Frontal cortex (tissue), 4 donors: ENCODE measurements at places on chromosomes 3 and 15.

DNA sequence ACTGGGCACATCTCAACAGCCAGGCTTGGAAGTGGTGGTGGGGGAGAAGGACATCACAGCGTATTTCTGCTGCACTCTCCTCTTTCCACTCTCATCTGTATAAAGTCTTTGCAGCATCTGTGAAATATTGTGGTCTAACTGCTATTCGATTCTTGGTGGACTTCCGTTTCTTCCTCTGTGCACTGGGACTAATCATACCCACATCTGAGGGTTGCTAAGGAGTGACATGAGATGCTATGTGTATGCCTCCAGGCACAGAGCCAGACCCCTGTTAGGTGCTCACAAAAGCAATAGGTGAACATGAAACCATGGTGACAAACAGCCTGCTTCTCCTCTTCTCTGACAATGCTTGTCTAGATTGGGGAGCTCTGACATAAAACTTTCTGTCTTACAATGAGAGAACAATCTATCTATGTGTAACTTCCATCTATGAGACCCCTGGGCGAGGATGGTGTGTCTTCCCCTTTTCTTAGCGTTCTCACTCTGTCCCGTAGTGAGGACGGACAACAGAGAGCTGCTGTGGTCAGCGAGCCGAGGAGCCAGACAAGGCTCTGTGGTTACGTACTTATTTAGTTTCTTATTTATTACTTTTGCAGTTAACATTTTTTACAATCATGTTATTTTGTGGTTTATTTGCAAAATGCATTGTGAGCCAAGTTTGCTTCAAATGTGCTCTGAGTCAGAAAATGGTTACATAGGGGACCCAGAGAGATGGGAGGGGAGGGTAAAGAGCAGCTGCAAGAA, 196.7 kb upstream of the TPRG1 start:
- DNase-seq = no peak

DNA sequence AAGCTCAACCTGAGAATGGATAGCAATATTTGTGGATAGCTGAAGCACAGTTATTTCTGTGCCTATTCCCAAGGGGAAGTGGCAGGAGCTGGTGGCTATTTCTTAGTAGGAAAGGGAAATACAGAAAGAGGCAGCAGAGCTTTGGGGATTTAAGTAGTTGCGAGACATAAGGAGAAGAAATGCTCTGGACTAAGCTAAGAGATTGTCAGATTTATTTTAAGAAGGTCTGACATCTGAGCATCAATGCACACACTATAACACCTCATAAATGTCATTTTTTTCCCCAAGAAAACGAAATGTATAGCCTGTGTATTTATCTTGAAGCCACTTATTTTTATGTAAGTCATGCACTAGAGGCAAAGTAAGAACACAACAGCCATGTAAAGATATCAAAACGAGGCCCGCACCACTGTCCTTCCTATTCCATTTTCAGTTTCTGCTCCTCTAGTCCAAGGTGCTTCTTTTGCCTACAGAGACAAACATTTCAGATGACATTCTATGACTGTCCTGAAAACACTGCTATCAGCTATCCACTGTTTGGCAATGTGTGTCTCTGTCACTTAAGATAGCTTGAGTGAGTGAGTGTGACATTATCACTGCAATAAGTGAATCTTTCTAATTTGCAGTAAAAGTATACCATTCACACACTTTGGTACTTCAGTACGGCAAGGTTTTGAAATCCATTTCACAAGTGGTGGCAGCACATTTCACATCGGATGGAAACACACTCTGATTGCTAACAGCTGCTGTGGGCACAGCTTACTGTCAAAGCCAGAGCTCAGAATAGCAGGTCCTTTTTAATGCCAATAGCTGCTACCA, 62.7 kb upstream of the ICE2 start:
- no peak for DNase-seq

GRCh38 chr3:176789281-176789705, 408.0 kb downstream of the TBL1XR1 start:
- no peak for DNase-seq

GRCh38 chr3:122743581-122744120, 50.0 kb downstream of the HSPBAP1 start:
- no peak for DNase-seq

DNA sequence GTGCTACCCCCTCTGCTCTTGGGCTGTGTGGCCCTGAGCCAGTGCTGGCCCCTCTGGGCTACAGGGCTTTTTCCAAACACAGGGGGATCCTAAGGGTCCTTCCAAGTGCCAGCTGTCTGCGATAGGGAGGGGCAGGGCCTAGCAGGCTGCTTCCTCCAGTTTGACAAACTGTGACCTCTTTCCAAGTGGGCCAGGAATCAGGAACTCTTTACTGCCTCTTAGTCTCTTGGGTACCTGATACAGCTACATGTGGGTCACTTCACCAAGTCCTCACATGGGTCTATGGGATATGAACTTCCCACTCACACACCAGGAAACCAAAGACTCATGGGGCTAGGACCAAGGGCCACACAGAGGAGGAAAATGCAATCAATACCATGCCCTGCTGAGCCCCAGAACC, 25.4 kb downstream of the SEC61A1 start:
- no peak for DNase-seq

DNA sequence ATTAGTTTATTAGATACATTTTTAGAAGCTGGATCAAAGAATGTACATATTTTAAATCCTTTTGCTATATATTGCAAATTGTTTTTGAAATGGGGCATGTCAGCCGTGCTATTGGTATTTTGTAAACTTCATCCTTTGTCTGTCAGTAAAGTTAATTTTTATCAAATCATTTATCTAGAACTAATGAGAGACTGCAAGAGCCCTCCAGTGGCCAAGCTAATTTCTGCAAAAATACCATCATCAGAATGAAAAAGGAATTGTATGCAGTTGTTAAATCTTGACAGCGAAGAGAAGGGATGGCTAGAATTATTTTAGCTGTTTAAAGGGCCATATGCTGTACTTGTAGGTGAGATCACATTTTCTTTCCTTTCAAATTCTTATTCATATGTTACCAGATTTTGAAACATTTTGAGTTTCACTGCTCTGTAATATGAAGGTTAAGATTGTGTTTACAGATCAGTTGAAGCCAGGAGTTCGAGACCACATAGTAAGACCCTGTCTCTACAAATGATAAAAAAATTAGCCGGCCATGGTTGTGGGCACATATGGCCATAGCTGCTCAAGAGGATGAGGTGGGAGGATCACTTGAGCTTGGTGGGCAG, 8.1 kb upstream of the CLDN11 start:
- no peak for DNase-seq

DNA sequence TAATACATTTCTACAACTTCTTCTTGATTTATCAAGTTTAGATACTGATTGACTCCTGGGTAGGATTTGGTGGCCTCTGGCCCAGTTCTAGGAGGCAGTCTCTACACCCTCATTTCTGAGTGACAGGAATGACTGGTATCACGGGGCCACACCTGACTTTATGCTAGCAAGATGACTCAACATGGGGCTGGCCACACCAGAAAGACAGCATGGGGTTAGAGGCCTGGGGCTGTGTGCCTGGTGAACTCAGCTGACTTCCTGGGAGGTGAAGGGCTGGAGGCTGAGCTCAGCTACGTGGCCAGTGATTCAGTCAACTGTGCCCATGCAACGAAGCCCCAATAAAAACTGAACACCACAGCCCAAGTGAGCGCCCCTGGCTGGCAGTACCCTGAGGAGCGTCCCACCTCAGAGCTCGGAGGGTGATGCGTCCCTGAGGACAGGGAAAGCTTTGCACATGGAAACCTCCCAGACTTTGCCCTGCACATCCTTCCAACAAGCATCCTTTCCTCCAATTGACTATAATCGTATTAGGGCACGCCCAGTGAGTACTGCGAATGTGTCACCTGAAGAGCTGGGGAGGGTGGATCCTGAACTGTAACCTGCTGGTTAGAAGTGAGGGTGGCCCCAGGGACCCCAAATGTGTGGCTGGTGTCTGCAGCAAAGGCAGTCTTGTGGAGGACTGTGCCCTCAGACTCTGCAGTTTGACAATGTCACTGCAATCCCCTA, 57.2 kb downstream of the NIPA2 start:
- DNase-seq = no peak

DNA sequence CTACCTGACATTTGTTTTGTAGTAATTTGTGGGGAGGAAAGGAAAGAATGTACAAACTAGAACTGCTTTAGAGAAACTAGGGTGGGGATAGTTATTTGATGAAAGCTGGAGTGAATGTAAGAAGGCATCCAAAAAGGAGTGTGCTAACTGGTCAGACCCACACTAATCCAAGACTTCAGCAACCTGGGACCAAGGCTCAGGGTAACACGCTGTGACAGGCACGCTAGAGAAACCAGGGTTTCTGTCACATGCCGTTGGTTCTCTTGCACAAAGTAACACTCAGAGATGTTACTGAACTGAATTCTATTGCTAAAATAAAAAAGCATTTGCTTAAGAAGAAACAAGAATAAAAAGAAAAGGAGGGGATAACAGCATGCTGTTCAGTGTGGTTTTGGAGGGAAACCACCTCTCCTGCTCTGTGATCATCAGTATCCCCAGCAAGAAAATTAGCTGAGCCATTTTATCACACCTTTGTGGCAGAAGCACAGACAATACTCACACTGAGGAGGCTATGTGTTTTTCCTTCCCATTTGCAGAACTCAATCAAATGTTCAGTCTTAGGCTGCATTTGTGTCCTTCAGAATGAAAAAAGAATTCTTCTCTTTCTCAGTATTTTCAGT, 2.8 kb upstream of the CCDC80 start:
- DNase-seq = no peak

DNA sequence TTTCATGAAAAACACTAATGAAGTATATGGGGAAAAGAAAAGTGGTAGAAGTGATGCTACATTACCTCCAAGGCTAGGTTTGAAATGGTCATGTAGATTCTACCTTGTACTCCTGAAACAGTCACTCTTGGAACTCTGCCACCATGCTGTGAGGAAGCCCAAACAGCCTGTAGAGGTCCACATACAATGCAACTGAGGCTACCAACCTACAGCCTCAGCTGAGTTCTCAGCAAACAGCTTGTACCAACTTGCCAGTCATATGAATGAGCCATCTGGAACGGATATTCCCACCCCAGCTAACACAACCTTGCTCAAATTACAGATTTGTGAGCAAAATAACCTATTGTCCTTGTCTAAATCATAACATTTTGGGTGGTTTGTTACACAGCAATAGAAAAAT, 193.5 kb downstream of the ULK4 start:
- DNase-seq = no peak

- no peak for DNase-seq
These were observed 129.1 kb upstream of the TGFBR2 start for GRCh38 chr3:30477149-30477921.

GRCh38 chr15:39455471-39455991, 125.3 kb upstream of the THBS1 start:
- no peak for DNase-seq
